Naive thymus-derived CD4-positive, alpha-beta T cell (primary cell): ENCODE measurements at places on chromosomes 12 and 14.

- no peak for DNase-seq
These were observed 4.4 kb downstream of the SERPINA11 start for GRCh38 chr14:94448071-94448808.

DNA sequence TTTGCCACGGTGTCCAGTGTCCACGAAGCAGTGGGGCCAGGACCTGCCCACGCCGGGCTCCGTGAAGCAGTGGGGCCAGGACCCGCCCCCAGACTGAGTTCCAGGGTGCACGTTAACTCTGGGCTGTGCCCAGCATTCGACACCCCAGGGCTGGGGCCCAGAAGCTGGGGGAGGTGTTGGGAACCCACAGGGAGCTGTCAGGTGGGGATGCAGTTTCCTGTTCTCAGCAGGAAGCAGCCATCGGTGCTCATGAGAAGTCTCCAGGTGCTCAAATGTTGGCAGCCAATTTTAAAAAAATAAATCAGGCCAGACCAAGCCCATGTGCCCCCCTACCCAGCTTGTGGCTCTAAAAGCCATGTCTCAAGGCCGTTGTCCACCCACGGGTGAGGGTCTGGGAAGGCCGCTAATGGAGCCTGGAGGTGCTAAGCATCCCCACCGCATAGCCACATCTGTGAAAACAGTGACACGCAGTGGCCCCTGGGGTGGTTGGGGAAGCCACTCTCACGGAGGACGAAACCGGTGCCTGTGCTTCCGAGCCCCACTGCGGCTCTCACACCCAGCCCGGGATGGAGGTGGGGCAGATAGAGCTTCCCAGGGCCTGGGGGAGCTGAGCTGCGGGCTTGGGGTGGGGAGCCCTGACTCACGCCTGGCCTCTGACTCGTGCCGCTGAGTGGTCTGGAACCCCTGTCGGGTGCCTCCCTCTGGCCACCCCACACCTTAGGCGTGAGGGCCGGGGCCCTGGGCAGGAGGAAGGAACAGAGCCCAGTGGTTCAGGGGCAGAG lies 53.5 kb downstream of the FBRSL1 start:
- no peak for DNase-seq

DNA sequence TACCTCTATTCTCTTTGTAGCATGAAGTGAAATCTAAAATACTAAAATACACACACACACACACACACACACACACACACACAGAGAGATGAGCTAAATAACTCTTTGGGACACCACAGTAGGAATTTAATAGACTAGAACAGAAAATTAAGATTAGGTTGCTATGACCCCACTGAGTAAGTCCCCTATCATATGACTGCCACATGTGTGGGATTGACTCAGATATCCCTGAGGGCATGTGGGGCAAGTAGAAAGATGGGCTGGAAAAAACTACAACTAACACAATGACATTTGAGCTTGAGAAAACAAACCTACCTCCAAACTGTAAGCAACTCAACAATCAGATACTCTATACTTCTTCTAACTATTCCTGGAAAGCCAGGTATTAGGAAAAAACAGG lies 27.0 kb downstream of the SLC25A21 start:
- DNase-seq: no peak

- DNase-seq: no peak
These were observed 54.4 kb downstream of the IQSEC3 start for GRCh38 chr12:120951-121350.

GRCh38 chr12:62738105-62738504 lies 196.8 kb downstream of the PPM1H start:
- DNase-seq: no peak

DNA sequence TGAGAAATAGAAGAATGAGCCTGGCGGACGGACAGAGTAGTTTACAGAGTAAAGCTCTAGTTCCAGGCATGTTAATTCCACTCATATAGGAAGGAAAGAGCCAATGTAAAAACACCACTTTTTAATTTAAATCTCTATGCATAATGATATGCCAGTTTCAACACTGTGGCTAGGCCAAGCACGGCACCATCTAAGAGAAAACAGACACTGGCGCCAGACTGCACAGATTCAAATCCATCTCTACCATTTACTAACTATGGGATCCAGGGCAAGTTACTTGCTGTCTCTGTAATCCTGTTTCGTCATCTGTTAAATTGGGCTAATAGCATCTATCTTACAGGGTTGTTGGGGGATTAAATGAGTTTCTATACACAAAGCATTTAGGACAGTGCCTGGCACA lies 27.5 kb downstream of the RMST start:
- no peak for DNase-seq

- DNase-seq: no peak
These were observed 155.7 kb downstream of the DPF3 start for GRCh38 chr14:72738161-72738611.

GRCh38 chr12:78095623-78096022 lies 264.9 kb downstream of the NAV3 start:
- no peak for DNase-seq

DNA sequence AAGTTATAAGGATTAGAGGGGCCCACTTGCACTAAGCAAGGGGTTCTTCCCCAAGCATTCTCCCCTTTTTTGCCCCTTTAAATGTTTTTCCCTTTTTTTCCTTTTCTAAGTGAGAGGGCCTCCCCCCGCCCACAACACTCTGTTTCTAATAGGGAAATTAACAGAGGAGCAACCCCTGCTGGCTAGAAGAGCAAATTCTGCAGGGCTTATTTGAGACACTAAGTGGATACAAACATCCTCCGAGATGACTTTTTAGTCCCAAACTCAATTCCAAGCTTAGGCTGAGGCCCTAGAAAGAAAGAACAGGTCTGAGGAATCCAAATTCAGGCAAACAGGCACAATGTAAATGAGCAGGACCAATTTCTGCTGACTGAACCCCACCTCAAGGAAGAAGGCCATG lies 138.9 kb downstream of the GPR65 start:
- no peak for DNase-seq

- no peak for DNase-seq
These were observed 32.4 kb downstream of the LMO3 start for GRCh38 chr12:16573398-16574077.

DNA sequence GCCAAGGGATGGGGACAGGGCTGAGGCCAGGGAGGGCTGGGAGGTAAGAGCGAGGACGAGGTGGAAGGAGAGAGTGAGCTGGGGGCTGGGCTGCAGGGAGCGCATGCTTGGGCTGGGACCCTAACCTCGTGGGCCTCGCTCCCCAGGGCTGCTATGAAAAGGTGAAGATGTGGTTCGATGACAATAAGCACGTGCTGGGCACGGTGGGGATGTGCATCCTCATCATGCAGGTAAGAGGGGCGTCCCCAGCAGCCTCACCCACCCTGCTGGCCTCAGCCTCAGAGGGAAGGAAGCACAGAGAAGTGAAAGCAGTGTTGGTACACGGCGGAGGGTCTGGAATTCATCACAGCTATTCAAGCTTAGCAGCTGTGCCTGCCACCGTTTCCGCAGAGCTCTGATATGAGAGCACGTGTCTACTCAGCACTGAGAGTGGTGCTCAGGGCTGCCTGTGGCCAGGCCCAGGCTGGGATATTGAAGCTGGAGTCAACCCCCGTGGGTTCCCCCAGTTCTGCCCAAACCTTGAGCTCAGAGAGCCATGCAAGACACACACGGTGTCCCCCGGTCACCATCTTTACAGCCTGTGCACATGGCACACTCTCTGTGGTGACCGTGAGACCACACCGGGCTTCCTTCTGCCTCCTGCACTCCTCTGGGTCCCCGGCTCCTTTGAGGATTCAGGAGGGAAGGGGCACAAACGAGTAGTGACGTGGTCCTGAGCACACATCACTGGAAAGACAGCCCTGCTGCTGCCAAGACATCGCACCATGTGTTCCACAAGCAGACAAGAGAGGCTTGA lies 204.6 kb downstream of the TSPAN9 start:
- no peak for DNase-seq

DNA sequence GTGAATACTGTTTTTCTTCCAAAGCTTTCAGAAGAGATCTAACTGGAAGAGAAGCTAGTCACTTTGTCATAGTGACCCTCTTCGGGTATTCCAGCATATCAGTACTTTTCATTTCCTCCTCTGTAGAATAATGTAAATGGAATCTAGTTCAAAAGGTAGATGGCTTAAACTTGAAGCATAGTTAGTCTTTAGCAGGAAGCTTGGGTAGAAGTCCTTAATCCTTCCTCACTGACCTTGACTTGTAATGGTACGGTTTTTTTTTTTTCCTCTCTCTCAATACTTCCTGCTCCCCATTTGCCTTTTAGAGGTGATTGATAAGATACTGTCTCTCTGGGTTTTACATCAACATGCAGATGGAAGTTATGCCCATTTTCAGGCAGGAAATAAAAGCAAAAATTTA lies 1.7 kb downstream of the FBXO34 start:
- DNase-seq: no peak

DNA sequence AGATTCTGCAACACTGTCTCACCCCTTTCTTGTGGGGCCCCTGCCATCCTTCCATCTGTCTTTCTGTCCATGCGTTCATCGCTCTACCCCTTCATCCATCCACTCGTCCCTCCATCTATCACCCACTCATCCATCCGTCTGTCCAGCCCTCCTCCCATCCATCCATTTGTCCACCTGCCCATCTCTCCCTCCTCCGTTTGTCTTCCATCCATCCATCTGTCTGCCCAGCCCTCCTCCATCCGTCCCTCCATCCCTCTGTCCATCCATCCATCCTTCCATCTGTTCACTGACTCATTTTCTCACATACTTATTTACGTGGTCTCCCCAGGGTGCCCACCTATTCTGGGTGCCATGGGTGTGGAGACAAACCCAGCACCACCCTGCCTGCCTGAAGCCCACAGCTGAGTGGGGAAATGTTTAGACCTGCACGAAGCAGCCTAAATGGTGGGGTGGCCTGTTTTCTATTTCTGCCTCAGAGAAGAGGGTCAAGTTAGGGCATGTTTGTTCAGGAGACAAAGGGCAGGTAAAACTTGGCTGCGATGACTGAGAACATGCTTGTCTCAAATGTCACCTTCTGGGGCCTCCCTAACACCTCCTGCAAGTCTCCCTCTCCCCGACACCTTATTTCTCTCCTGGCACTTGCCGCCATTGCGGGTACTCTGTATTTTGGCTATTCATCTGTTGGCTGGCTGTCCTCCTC lies 2.8 kb upstream of the SLC25A47 start:
- no peak for DNase-seq

GRCh38 chr12:4984344-4984743 lies 59.3 kb upstream of the KCNA5 start:
- DNase-seq: no peak

DNA sequence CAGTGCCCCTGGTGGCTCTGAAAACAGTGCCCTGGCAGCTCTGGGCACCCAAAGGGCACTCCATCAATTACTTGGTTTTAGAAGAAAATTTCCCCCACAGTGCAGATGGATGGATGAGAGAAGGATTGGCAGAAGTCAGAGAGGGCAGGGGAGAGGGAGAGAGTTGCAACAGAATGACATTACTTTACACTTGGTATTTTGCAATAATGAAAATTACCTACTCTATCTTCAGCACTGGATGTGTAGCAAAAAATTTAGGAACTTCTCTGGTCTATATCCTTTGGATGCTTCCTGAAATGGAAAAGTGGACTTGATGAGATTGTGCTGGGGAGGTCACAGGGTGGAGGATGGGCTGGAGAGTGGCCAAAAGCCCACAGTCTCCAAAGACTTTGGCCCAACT lies 193.2 kb downstream of the CHST11 start:
- DNase-seq: no peak

DNA sequence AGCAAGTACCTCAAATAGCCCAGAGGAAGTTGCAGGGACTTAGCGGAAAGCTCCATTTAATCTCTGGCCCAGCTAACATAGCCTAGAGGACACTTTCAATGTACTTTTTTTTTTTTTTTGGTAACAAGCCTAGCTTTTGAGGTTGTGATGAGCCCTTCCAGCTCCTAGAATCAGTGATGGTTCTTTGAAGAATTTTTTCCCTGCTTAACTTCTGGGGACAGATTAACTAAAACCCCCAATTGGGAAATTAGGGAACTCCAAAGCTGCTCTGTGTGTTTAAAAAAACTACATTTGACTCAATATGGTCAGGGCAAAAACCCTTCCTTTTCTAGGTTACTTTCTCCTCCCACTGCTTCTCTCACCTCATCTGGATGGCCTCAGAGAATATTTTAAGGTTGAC lies 23.9 kb upstream of the ITGA5 start:
- no peak for DNase-seq

GRCh38 chr14:84482256-84483071 lies 1047.5 kb upstream of the FLRT2 start:
- no peak for DNase-seq

DNA sequence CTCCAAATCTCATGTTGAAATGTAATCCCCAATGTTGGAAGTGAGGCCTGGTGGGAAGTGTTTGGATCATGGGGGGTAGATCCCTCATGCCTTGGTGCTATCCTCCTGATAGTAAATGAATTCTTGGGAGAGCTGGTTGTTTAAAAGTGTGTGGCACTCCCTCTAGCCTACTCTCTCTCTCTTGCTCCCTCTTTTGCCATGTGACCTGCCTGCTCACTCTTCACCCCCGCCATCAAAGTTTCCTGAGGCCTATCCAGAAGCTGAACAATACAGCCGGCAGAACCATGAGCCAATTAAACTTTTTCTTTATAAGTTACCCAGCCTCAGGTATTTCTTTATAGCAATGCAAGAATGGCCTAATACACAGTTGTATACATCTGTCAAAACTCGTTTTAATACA lies 62.5 kb downstream of the BCL2L14 start:
- DNase-seq: no peak

DNA sequence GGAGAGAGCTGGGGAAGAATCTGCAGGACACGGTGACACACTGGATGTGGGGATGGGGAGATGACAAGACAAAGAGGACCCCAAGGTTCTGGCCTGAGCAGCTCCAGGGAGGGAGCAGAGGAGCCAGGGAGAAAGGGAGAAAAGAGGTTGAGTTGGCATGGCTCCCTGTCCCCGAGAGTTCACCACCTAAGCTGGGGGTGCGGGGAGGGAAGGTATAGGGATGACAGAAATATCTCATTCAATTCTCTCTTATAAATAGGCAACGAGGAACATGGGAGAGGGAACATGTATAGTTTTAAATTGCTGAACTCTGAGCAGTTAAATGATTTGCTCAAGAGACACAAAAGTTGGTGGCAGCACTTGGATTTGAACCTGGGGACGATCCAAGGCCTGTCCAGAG lies 85.1 kb downstream of the CMKLR1 start:
- DNase-seq: no peak

DNA sequence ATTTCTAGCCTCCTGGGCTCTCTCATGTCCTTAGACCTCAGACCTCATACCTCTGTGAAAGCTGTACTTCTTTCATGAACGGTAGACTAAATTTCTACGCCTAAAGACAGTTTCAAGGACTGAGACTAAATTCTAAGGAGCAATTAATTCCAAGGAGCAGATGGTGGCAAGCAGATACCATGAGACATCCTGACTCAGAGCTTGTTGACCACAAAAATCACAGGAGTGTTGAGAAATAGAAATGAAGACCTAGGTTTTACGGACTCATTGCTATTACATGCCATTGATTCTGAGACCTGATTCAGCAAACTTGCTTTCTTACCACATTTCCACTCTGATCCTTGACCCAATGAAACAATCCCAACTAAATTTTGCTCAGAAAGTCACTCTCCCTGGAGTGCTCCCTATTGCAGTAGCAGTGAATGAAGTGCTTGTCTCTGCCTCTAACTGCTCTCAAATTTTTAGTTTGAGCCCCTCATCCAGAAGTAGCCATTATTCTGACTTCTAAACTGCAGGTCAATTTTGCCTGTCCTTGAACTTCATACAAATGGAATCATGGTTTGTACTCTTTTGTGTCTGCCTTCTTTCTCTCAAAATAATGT lies 52.0 kb downstream of the PEX5 start:
- no peak for DNase-seq
